Stimulated activated CD4-positive, alpha-beta T cell treated with anti-CD3 and anti-CD28 coated beads, Interleukin-1b, Interleukin-23, amount 100 ng/mL, for 48 hours (primary cell): ENCODE measurements at places on chromosomes 7 and 10.

DNA sequence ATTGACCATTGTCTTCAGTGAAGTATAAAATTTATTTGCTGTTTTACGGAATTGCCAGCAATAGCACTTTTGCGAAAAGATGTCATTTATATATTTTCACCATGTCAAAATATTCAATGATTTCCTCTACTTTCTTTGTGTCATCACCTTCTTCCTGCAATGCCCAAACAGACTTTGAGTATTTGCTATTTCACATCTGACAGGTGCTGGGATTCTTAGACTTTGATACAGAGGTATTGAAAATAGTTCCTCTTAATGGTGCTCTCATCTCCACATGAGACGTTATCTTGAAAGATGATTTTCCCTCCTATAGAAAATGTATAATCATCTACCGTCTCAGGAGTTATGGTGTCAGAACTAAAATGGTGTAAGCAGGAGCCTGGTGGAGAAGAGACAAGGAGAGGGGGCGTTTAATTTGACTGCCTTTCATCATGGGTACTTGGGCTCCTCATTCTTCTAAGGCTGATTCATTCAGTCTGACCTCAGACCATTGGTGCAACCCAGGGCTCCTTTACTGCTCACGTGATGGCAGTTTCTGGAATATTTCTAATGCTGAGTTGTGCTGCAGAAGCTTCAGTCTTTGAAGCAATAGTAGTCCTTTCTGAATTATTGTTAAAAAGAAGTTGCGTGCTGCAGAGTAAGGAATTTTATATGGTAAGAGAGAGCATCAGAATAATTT is 404.6 kb downstream of the PHTF2 start:
- no peak for DNase-seq

DNA sequence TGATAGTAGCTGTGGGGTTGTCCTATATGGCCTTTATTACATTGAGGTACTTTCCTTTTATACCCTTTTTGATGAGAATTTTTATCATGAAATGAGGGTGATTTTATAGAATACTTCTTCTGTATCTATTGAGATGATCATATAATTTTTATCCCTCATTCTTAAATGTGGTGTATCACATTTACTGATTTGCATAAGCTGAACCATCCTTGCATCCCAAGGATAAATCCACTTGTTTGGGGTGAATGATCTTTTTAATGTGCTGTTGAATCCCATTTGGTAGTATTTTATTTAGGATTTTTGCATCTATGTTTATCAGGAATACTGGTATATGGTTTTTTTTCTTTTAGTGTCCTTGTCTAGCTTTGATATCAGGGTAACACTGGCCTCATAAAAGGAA is 84.5 kb upstream of the IL6 start:
- DNase-seq = no peak

- DNase-seq = no peak
These were observed 63.5 kb upstream of the PITRM1 start for GRCh38 chr10:3235996-3236510.

DNA sequence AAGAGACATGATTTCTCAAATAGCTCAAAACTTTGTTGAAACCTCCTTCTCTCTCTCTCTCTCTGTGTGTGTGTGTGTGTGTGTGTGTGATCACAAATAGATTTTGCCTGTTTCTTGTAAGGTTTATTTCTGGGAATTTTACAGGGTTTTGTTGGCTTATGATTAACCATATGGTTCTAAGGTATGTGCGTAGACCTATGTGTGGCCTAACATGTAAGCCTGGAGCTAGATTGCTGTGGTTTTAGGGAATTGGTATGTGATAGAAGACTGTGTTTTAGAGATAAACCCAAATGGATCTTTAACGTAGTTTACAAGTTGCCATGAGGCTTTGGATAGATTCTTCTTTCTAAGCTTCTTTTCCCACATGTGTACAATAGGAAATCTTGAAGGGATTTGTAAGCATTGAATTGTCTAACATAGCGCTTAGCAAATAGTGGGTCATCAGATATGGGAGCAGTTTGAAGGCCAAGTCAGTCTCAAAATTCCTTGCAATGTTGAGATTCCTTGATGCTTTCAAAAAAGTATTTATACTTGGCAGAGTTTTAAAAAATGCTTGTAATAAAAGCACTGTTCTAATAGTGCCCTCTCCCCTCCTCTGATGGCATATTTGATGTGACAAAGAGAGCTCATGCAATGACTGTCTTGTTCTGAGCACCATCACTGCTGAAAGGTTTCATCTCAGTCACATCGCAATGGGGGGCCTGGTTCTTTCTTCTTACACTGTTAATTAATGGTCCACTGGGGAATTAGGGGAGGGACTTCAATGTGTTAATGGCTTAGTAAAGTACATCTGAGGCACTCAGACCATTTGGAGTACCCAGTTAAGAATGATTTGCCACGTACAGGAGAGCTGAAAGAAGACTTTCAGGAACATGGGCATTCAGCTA is 118.2 kb downstream of the SNX10 start:
- no peak for DNase-seq

DNA sequence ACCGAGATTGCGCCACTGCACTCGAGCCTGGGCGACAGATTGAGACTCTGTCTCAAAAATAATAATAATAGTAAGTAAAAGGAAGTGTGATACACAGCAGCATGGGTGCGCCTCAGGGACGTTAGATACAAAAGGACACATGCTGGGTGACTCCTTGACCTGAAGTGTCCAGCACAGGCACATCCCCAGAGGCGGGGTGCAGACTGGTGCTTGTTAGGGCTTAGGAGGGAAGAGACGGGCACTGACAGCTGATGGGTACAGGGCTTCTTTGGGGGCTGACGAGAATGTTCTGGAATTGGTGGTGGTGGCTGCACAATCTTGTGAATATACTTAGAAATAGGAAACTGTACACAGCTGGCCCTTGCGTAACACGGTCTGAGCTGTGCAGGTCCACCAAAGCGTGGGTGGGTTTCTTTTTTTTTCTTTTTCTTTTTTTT is 61.8 kb upstream of the DNAJB6 start:
- no peak for DNase-seq

DNA sequence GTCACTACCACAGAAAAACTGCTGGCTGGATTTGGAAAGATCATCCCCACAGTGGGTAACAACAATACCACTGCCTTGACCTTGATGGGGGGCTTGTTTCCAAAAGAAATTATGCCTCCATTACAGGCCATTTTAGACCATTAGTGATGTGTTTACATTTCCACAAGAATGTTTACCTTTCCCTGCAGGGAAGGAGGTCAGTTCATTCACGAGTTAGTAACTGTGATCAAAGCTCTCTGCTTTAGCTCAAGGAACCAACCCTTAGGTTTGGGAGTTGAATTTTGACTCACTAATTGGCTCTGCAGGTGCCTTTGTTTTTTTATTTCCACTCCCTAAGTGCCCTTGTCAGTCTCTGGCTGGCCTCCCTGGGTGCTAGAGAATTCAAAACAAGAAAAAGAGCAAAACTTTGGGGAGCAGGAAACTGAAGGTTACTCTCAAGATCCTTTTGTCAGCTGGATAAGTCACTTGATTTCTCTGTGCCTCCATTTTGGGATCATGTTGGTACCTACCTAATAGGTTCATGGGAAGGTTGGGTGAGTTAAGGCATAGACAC is 41.1 kb upstream of the NUPR2 start:
- DNase-seq = no peak

- DNase-seq = no peak
These were observed 16.2 kb downstream of the TMEM72 start for GRCh38 chr10:44927352-44927751.

DNA sequence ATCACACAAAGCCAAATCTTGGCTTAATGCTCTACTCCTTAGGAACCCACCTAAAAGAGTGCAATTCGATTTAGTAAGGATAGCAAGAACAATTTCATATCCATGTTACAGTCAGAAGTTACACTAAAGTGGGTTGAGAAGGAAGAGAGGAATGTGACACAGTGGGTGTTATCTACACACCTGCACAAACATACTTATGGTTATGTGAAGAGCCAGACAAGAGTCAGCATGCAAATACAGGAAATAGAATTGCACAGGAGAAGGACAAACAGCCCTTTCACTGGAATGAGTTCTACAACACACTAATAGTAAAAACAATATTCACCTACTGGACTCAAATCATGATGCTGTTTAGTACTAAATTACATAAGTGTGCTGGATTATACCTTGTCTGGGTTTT is 262.8 kb downstream of the DGKB start:
- DNase-seq = no peak

DNA sequence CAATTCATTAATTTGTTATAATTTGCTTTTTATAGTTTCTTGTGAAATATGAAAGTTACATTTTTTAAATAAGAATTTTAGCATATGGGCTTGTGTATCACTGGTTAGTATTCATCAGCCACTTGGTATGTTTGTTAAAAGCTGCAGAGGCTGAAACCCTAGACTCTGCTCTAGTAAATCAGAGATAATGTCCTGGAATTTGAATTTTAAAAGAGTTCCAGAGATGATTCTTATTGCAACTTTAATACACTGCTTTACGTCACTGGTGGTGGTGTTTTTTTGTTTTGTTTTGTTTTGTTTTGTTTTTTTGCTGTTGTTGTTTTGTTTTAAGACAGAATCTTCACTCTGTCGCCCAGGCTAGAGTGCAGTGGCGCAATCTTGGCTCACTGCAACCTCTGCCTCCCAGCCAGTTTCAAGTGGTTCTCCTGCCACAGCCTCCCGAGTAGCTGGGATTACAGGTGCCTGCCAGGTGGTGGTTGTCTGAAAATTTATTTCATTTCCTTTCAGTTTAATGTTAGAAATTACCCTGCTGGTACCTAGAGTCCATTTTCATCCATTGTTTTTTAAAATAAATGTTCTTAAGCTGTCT is 43.8 kb downstream of the PTPN12 start:
- DNase-seq = no peak

DNA sequence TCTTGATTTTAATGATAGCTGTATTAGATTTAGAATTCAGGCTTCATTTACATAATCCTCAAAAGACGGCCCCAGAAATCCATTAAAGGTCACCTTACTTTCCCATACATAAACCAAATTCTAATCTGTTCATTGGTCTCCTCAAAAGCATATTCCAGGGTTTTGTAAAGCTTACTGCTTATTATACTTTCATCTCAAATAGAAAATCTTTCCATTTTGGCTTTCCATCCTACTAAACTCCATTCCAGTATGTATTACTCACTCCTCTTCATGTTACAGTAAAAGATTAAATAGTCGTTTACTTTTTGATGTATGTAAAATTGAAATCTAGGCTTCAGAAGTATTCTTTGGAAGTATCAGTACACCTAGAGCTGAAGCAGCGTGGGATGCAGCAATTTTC is 143.5 kb upstream of the LRRN3 start:
- no peak for DNase-seq

GRCh38 chr7:111380945-111381344 is 181.3 kb downstream of the IMMP2L start:
- no peak for DNase-seq

DNA sequence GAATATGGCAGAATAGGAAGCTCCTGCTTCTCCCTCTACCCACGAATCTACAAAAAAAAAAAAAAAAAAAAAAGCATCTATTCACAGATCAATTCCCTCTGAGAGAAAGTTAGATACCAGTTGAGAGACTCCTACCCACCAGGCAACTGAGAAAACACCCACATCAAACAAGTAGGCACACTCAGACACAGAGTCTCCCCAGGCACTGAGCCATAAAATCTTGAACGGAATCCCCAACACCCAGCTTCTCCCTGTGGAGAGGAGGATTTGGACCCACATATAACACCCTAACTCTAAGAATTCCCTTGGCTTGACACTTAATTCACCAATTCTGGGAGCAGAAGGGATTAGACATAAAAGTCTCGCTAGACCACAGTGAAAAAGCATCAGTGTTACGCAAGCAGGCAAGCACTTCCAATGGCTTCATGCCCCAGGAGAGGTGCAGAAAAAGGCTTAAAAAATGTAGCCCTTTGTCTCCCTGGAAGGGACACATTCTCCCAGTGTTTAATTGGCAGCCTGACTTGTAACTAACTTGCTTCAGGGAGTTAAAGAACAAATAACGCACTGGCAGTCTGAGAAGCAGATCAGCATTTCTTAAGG is 192.2 kb downstream of the ELAPOR2 start:
- no peak for DNase-seq

DNA sequence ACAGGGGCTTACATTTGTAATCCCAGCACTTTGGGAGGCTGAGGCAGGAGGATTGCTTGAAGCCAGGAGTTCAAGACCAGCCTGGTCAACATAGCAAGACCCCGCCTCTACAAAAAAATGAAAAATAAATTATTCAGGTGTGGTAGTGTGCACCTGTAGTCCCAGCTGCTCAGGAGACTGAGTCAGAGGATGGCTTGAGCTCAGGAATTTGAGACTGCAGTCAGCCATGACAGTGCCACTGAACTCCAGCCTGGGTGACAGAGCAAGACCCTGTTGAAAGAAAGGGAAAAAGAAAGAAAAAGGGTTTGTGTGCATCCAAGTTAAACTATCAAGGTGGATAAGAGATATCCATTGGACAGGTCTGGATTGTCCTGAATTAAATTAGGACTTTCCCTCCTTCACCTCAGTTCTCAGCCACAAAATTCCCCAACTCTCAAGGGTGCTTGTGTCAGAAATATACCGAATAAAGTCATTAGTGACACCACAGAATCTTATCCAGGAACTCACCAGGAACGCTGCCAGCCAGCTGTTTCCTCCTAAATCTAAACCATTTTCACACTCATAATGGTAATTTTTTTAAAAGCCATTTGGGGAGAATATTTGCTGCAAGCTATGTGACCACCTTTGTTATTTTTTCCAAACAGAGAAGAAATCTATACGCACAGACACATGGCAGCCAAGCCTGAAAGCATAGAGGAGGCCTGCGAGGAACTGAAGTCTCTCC is 12.0 kb downstream of the AFAP1L2 start:
- DNase-seq = no peak

- DNase-seq = no peak
These were observed 152.8 kb downstream of the SVIL start for GRCh38 chr10:29481906-29482440.

DNA sequence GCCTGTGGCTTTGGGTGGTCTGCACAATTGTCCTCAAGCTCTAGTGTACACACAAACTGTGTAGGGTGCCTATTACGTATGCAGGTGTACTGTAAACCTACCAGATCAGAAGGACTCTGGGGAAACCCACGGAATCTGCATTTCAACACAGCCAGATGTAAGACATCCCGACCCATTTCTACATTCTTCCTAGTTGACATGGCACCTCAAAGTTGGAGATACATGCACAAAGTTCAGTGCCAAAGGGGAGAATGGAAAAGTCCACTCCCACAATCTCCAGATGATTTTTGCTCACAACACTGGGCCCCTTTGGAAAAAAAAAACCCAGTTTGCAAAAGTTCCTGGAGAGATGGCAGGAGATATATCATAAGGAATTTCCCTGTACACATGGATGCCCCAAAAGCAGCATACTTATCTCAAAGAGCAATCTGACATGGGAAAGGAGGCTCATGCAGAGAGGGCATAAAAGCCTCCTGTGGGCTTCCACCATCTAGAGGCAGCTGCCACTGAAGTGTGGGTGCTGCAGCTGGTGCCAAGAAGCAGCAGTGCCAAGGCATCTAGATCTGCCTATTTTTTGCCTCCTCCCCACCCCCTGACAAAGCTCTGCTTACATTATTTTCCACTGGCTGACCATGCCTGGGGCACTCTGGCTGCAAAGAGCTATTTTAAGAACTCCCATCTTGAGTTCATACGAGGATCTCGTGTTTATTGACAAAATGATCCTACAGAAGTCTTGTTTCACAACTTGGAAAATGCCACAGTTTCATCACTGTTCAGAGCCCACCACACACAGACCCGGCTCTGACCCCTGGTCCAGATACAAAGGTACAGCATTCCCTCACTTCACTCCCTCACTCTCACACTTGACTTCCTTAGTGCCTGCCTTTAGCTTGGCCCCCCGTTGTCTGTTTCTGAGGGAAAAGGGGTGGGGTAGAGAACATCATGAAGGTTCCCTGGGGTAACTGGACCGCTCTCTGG is 12.9 kb downstream of the TECTB start:
- no peak for DNase-seq
